ENCODE measurements at places on chromosomes 7 and 10. TPM values are rescaled to one million over a fixed set of nuclear protein-coding genes. Genes with fewer than 3 reads are reported as not detected.
A peak's percentile ranks its signal among the peaks of the same experiment; 100 is the strongest.

Gene C10orf95
- polyA plus RNA-seq: 2.4 TPM

Gene LBX1
- polyA plus RNA-seq: not detected

Gene ANTXRL
- not detected for polyA plus RNA-seq

Gene IL6
- polyA plus RNA-seq: not detected

Gene SMARCD3
- polyA plus RNA-seq: 15.6 TPM

Gene MALRD1
- polyA plus RNA-seq: not detected

Gene INSYN2A
- 0.23 TPM for polyA plus RNA-seq

Gene STN1
- polyA plus RNA-seq: 22.8 TPM

Gene C10orf67
- 0.04 TPM for polyA plus RNA-seq

Gene CALHM1
- not detected for polyA plus RNA-seq

Gene ZP3
- 1.4 TPM for polyA plus RNA-seq

DNA sequence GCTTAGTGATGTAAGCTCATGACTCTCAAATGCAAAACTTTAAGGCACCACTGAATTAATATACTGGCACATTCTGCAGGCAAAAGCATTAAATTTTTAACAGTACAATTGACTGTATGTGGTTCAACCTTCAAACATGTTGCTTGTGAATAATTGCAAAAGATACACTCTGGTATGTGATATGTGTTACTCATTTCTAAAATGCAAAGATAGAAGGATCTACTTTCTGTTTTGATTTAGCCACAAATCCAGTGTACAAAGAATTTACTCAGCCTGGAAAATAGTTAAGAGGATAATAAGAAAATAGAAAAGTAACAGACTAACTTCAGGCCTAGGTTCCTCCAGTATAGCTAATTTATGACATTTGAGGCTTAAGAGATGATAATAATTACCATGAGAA is 66.6 kb upstream of the NOBOX start:
- DNase-seq: no peak

- DNase-seq: peak; percentile 74
Observed at GRCh38 chr10:79023240-79024162, 45.3 kb upstream of the ZMIZ1 start.

DNA sequence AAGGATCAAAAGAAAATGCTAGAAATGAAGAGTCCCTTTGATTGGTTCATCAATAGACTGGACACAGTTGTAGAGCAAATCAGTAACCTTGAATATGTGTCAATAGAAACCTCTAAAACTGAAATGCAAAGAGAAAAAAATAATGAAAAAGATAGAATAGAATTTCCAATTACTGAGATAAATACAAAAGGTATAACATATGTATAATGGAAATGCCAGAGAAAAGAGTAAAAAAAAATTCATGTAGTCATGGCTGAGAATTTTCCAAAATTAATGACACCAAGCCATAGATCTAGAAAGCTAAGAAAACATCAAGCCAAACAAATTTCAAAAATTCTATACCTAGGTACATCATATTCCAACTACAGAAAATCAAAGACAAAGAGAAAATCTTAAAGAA is 62.0 kb upstream of the HGF start:
- no peak for DNase-seq

DNA sequence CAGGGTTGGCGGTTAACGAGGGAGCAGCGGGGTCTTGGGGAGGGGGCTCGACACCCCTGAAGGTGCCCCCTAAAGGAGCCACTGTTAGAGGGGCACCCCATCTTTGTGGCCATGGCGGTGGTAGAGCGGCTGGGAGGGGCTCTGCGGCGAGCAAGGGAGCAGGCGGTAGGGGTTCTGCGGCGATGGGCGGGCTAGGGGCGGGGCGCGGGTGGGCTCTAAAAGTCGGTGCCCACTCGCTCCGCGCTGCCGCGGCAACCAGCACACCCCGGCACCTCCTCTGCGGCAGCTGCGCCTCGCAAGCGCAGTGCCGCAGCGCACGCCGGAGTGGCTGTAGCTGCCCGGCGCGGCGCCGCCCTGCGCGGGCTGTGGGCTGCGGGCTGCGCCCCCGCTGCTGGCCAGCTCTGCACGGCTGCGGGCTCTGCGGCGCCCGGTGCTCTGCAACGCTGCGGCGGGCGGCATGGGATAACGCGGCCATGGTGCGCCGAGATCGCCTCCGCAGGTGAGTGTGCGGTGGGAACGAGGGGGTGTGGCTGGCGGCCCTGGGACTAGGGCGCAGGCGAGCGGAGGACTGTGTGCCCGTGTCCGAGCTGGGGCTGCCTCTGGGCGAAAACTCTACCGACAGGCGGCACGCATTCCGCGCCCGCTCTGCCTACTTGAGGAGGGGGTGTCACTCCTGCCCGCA is at the start of gene MEST:
Gene MEST, plus strand, starts transcription at position 245 of the 682 bp plus-strand sequence. Its CDS starts 229 bp downstream, at position 474.
- DNase-seq: no peak

GRCh38 chr7:22357311-22358175 is 589 bp upstream of the RAPGEF5 start:
- no peak for DNase-seq

GRCh38 chr7:104627516-104627915 is 299.1 kb downstream of the LHFPL3 start:
- no peak for DNase-seq

DNA sequence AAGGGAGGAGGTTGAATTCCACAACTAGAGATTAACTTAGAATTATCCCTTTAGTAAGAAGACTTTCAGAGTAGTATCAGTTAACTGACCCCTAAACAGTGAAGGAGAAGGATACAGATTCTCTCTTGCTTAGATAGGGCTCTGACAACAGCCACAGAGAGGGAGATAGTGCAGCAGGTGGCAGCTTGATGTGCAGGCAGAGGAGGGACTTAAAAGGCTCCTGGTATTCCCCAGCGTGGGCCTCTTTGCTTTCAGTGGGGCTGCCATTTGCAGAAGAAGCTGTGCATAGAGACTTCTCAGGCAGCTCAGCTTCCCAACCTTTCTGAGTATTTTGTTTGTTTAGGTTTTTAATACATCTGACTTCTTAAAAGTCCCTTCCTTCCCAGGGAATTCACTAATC is 16.0 kb downstream of the FZD1 start:
- no peak for DNase-seq

DNA sequence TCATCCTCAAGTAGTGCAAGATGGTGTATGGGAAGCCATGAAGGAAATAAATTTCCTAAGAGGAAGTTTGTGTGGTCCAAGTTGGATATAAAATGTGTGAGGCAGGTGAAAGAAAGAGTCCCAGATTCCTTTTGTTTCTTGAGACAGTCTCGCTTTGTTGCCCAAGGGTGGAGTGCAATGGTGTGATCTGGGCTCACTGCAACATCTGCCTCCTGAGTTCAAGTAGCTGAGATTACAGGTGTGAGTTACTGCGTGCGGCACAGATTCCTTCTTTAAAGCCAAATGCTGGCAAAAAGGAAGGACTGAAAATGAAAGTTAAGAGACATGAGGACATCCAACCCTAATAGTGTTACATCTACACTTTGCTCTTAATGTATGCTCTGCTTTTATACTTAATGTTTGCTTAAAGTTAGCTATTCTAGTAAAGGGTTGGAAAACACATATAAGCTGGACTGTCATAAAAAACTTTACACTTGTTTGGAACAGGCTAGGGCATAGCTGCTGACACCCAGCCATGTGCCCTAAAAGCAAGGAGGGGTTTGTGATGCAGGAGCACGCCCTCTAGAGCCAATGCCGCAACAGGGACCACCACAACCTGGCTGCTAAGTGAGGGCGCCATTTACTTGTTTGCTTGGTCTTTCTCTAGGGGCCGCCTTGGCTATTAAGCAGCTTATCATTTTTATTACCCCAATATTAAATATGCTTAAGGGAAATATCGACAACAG is 34.5 kb downstream of the CLEC2L start:
- no peak for DNase-seq

- no peak for DNase-seq
Observed at GRCh38 chr7:147472556-147472955, 1118.0 kb upstream of the C7orf33 start.

GRCh38 chr7:129845178-129845971 is 107.4 kb downstream of the UBE2H start:
- no peak for DNase-seq

DNA sequence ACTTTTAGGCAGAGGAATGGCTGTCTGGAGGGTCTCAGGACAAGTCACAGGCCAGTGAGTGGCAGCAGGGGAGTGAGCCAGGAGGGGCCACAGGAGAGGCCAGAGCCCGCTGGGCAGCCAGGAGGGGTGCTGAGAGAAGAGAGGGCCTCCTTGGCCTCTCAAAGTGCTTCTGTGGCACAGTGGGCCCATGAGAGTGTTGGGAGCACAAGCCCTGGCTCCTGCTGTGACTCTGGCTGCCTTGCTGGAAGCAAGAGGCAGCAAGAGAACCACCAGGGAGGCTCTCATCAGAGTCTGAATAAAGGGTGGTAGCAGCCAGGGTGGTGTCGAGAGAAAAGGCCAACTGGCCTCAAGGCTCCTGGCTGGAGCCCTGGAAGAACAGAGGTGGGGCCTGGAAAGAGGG is 91.1 kb downstream of the VOPP1 start:
- no peak for DNase-seq

GRCh38 chr7:121397822-121398221 is 1.7 kb upstream of the FAM3C start:
- DNase-seq: no peak

- DNase-seq: peak; percentile 15
Observed at GRCh38 chr10:115975506-115975905, 297.5 kb downstream of the GFRA1 start.

DNA sequence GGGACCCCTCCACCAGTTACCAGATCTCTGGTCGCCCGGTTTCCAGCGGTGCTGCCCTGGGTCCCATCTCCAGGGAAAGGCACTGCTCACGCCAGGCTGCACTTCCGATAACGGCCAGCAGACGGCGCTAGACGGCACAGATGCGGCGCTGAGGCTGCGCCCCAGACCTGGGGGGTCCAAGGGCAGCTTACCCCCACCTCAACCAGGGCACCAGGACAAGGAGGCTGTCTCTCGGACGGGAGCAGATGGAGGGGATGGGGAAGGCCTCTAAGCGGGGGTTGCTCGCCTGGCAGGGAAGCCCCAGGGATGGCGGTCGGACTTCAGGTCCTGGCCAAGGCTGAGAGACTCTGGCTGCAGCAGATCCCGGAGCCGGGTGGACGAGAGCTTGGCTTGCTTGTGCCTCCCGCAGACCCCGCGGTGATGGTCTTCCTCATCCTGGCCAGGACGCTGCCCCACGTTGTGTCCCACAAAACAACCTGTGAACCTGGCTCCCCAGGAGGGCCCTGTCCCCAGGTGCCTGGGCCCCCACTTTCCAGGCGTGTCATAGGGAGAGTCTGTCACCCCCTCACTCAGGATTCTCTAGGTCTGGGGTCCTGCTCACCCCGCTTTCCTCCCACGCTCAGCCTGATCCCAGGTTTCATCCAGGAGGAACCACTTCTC is 23.9 kb upstream of the ZNF716 start:
- peak; percentile 63 for DNase-seq

GRCh38 chr10:6543431-6544005 is 36.6 kb downstream of the PRKCQ start:
- DNase-seq: no peak

GRCh38 chr7:1552200-1552599 is 3.8 kb downstream of the TMEM184A start:
- no peak for DNase-seq

DNA sequence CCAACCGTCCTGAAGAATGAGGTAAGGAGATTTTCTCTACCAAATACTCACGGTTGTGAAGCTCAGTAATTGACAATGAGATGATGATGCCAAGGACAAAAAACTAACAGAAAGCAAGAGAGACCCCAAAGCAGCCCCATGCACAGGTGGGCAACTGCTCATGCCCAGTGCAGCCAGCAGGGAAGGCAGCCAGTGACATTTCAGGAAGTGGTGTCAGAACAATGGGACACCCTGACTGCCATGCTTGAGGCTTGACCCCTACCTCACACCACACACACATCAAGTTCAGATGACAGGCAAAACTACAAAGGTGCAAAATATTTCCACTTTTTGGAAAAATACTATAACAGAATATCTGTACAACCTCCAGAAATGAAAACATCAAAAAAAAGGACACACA is 66.9 kb downstream of the CFAP46 start:
- peak; percentile 17 for DNase-seq

- DNase-seq: no peak
Observed at GRCh38 chr7:100088095-100088620, 611 bp upstream of the COPS6 start.

DNA sequence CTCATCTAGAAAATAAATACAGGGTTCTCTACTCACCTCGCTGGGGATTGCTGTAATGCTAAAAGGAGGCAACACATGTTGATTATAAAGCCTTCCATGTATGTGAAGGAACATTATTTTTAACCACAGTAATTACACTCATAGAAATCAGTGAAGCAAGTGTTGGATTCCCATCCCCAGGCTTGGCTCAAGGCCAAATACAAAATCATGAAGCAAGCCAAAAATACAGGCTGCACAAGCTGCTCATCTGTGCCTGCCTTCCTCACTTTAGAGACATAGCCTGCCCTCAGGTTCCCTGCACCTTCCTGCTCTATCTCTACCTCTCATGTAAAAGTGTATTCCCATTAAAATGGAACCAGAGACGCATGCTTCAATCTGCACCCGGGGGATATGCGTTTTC is 1077.1 kb upstream of the C7orf33 start:
- DNase-seq: no peak

- DNase-seq: peak; percentile 78
Observed at GRCh38 chr7:143901332-143901667, 676 bp downstream of the TCAF1 start.

DNA sequence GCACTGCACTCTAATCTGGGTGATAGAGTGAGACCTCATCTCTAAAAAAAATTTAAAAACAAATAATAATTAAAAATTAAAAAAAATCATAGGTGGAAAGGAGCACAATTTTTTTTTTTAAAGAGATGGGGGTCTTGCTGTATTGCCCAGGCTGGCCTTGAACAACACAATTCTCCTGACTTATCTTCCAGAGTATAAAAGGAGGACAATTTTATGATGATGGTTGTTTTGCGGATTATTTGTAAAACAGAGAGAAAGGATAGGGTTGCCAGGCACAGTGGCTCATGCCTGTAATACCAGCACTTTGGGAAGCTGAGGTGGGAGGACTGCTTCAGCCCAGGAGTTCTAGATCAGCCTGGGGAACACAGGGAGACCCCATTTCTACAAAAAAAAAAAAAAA is 5.0 kb downstream of the ACTR1A start:
- no peak for DNase-seq

Data from sigmoid colon (tissue), 7 donors.